ENCODE measurements at places on chromosomes 5 and 9. TPM values are rescaled to one million over a fixed set of nuclear protein-coding genes. Genes with fewer than 3 reads are reported as not detected.

Gene ABCA1
- total RNA-seq = 13.1 TPM

Gene NPR3
- 1.3 TPM for total RNA-seq

Gene HAUS6
- total RNA-seq = 18.0 TPM

Gene SPINK1
- total RNA-seq = not detected

Gene BAAT
- not detected for total RNA-seq

Gene AMBP
- not detected for total RNA-seq

Gene SPINK4
- not detected for total RNA-seq

Gene NAIP
- 3.4 TPM for total RNA-seq

Gene RANBP3L
- total RNA-seq = not detected

Gene MYOT
- total RNA-seq = not detected

Gene PPP1R26
- total RNA-seq = 17.0 TPM

Gene ZNF883
- 0.65 TPM for total RNA-seq

Gene NME5
- 1.4 TPM for total RNA-seq

Gene ANKDD1B
- 0.33 TPM for total RNA-seq

Gene MPDZ
- total RNA-seq = 58.5 TPM

Gene ZNF354B
- total RNA-seq = 10.2 TPM

Gene PRRX2
- 0.38 TPM for total RNA-seq

Gene FAM151B
- 1.6 TPM for total RNA-seq

Gene PCDHA9
- total RNA-seq = under 0.01 TPM

Gene C6
- not detected for total RNA-seq

Gene ACER2
- 13.5 TPM for total RNA-seq

Gene OTP
- total RNA-seq = not detected

Gene KCNT1
- total RNA-seq = not detected

Gene ARSK
- 4.6 TPM for total RNA-seq

Gene DNAH5
- 0.96 TPM for total RNA-seq

Gene RPL12
- total RNA-seq = 1,765 TPM

Gene SOHLH1
- not detected for total RNA-seq

Gene ZFP37
- 1.1 TPM for total RNA-seq

Gene ORM1
- total RNA-seq = not detected

Gene VCAN
- total RNA-seq = 10.4 TPM

Gene FAM53C
- 44.0 TPM for total RNA-seq

Gene SPARC
- 1,259 TPM for total RNA-seq

Gene CDC37L1
- 10.6 TPM for total RNA-seq

Gene RASA1
- 47.4 TPM for total RNA-seq

Gene ARSB
- 20.9 TPM for total RNA-seq

Gene MARVELD2
- 4.8 TPM for total RNA-seq

Gene INPP5E
- 15.3 TPM for total RNA-seq

Gene GMCL2
- total RNA-seq = not detected

Gene HMMR
- 11.8 TPM for total RNA-seq

Gene INSYN2B
- 52.3 TPM for total RNA-seq

Gene PLPP7
- 2.6 TPM for total RNA-seq

Gene TPPP
- total RNA-seq = under 0.01 TPM

Gene IL7R
- 3.6 TPM for total RNA-seq

Gene SLC36A3
- total RNA-seq = not detected

Gene HRCT1
- 4.6 TPM for total RNA-seq

Gene LECT2
- total RNA-seq = not detected

Gene ARHGEF39
- total RNA-seq = 3.5 TPM

Gene PHF2
- total RNA-seq = 14.9 TPM

Gene IFNA13
- not detected for total RNA-seq

Gene NR5A1
- total RNA-seq = not detected

Gene PKD2L2
- not detected for total RNA-seq

Gene CTNND2
- total RNA-seq = not detected

Gene PCAT7
- not detected for total RNA-seq
